BE2C (cell line): ENCODE measurements at places on chromosomes 11 and 22.

DNA sequence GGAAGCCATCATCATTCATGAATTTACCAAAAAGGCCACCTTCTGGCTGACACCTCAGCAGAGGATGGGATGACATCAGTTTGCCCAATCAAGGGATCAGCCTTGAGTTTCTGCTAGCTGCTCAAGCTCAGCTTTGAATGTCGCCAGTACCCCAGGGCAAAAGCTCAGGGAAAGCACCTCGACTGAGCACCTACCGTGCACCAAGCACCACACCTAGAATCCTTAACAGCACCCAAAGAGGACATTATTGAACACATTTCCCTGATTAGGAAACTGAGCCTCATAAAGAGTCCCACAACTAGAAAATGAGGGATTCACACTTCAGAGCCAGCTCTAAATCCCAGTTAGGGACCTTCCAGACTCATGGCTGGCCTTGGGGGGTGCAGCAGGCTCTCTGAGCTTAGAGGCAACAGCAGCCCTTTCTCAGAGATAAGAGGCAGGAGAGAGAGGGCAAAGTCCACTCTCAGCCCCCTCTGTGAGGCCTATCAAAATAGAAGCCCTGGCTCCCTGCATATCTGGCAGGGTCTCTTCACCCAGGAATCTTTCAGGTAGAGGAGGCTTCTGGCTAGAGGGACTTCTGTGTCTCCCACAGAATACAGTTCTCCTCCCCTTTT, 13.4 kb upstream of the DAGLA start:
- DNase-seq: no peak

GRCh38 chr11:103942646-103943045, 93.8 kb upstream of the DDI1 start:
- DNase-seq: no peak

GRCh38 chr11:134181707-134182106, 42.1 kb downstream of the NCAPD3 start:
- DNase-seq: no peak

DNA sequence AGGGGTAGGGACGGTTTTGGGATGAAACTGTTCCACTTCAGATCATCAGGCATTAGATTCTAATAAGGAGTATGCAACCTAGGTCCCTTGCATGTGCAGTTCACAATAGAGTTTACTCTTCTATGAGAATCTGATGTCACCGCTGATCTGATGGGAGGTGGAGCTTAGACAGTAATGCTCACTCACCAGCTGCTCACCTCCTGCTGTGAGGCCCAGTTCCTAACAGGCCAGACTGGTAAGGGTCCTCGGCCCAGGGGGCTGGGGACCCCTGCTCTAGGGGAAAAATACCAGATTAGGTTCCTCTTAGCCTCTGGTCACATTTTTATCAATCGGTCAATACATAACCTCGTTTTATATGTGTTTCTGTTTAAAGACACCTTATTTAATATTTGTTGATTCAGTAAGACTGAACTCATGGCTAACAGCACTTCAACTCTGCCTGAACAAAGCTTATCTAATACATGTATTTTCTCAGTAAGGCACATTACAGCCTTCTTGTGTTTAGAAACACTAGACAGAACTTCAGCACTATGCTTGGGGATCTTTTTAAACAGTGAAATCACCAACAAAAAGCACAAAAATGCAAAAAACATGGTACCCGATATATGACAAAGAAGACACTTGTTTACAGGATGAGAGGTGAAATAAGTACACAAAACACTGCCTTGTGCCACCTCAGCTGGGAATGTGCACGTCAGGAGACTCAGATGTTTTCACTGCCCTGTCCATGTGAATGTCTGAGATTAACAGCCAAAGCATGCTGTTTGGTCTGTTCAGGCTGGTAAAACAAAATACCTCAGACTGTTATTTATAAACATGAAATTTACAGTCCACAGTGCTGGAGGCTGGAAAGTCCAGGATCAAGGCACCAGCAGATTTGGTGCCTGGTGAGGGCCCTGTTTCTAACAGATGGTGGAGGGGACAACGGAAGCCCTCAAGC, 107.5 kb downstream of the USP35 start:
- DNase-seq: no peak

- DNase-seq: no peak
These were observed 203.7 kb downstream of the TENM4 start for GRCh38 chr11:79237091-79237490.

DNA sequence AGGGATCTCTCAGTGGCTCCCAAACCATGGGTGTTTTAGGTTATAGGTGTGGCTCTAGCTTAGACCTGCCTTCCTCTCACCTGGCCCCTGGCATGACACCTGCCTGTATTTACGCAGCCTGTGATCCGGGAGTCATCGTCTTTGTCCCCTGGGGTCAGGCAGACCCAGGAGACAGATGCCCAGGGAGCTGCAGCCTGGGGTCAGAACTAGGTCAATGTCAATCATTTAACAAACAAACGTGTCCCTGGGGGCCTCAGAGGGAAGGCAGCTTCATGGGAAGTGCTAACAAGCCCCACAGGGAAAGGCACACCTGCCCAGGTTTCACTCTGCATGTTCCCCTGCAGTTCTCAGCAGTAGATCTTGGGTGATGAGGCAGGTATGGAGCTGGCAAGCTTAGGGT, 12.0 kb downstream of the BACE1-AS start:
- DNase-seq: no peak

- DNase-seq: no peak
These were observed 43.7 kb upstream of the ARHGAP20 start for GRCh38 chr11:110755941-110756340.

- no peak for DNase-seq
These were observed 96.0 kb downstream of the TRPC6 start for GRCh38 chr11:101487775-101488174.

GRCh38 chr22:45314786-45315185, 5.1 kb downstream of the FAM118A start:
- DNase-seq: no peak

- DNase-seq: no peak
These were observed 567.6 kb downstream of the BRD1 start for GRCh38 chr22:49259839-49260615.

GRCh38 chr11:60864856-60865513, 2.4 kb upstream of the ZP1 start:
- DNase-seq: no peak

DNA sequence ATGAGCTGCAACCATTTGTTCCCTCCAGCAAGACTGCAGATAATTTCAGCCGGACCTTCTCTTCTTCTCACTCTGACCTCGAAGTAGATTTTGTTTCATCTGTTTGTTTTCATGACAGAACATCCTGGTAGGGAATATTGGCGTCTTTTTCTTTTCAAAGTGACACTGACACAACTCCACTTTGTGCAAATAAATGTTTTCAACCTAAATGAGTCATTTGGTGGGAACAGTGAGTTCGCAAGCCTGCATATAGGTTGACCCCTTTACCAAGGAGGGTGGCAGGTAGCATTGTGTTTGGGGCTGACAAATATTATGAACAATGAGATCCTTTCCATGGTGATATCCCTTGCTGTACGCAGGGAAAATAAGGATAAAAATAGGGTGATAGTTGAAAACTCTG, 55.0 kb downstream of the LARGE1 start:
- no peak for DNase-seq

GRCh38 chr11:26621132-26621531, 49.1 kb upstream of the MUC15 start:
- no peak for DNase-seq

DNA sequence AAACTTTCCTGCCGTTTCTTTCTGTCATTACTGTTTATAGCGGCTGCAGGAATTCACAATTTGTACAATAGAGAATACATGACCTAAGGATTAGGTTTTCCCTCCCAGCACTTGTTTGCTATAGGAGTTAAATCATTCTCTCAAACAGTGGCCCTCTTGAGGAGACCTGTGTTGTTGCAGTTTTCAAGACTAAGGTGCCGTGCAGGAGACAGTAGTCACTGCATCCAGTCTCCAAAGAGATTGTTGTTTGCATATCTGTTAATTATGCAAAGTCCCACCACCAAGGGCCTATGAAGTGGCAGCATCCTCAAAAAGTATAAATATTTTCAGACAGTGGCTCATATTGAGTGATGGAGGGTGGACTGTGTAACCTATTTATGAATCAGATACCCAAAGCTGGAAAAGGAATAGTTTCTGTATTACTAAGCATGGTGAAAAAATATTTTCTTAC, 2.3 kb downstream of the PRSS23 start:
- DNase-seq: no peak

DNA sequence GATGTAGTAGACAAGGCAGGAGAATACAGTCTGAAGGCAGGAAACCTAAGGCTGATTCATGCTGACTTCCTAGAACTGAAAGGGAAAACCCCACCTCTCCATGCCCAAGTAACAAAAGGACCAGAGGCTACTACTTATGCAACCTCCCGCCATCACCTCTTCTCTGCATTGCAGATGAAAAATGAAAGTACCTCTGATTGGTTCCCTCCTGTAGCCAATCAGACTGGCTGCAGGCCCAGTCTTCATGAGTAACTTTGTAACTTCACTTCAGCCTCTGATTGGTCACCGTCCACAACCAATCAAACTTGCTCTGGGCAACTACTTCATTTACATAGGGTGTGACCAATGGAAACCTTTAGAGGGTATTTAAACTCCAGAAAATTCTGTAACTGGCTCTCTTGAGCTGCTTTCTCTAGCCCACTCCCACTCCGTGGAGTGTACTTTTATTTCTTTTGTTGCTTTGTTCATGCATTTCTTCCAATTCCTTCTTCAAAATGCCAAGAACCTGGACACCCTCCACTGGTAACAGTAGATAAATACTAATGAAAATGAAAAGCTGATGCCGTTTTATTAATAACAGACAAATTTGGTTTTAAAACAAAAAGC, 5.2 kb upstream of the MAP6 start:
- DNase-seq: peak; percentile 73

DNA sequence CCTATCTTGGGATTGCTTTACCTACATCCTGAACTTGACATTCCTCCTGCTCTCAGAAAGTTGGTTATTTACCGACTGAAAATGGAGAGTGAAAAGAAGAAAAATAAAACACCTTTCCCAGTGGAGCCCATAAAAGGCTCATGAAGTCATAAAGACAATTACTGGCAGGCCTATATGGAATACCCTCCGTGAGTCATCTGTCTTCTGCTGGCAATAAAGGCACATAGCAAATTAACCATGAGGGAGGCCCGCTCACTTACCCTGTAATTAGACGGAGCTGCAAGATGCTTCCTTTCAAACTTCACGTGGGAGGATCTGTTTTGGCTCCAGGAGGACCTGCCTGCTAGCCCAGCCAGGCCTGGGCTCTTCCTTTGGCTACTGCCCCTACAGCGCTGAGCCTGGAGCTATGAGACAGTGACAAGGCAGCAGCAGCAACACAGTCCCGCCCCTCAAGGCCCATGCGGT, 540.4 kb downstream of the BUD13 start:
- DNase-seq: peak; percentile 60

- no peak for DNase-seq
These were observed 56.7 kb downstream of the TIMP3 start for GRCh38 chr22:32858121-32858703.

DNA sequence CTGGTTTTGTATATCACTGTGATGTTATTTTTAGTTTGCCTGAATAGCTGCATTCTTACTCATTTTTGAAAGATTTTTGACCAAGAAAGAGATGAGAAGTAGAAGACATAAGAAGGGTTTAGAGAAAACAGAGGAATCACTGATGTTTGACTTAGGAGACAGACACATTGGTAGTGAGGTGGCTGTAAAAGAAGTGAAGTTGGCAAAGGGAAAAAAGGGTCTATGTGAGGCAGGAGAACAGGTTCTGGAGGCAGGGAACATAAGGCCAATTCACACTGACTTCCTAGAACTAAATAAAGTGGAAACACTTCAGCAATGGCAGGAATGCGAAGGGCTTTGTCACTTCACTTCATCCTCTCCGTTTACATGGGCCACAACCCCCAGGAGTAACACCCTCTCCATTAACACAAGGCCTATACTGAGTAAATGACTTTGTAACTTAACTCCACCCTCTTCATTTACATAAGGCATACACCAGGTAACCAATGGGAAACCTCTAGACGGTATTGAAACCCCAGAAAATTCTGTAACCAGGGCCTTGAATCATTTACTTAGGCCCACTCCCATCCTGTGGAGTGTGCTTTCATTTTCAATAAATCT, 36.5 kb downstream of the CTSC start:
- DNase-seq: no peak

GRCh38 chr22:38240734-38241252, 32.0 kb downstream of the TMEM184B start:
- no peak for DNase-seq

GRCh38 chr11:128181088-128181480, 406.3 kb downstream of the ETS1 start:
- no peak for DNase-seq
